ENCODE measurements at places on chromosomes 12 and 14. TPM values are rescaled to one million over a fixed set of nuclear protein-coding genes. Genes with fewer than 3 reads are reported as not detected.

KRT2 gene
- not detected for total RNA-seq

KRT79 gene
- 1.0 TPM for total RNA-seq

PLEKHG3 gene
- 23.5 TPM for total RNA-seq

RTL1 gene
- total RNA-seq, result 0.07 TPM

DNA sequence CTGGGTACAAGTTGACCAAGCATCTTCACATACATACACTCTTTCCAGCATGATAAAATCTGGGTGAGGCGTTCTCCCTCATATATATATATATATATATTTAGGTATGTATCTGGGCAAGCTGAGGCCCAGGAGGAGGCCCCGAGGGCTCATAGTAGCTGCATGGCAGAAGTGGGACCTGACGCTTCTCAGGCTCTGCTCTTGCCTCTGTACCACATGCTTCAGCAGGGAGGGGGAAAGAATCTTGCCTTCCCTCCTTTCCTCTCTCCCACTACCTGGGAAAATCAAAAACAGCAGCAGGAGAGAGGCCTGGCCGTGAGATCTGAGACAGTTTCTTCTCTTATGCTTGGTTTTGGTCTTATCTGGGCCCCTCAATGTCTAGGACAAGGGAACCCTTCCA, 9.2 kb downstream of the PPP1R1A start:
- DNase-seq, result no peak

DNA sequence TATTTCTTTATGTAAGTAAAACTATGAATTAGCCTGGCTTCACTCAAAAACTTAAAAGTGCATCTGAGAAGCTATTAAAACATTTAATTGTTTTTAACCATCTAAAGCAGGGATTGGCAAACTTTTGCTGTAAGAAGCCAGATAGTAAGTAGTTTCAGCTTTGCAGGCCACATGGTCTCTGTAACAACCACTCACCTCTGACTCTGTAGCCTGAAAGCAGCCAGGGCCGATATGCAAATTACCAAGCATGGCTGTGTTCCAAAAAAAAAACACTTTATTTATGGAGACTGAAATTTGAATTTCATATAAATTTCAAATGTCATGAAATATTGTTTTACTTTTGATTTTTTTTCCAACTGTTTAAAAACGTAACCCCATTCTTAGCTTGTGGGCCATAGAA, 95.3 kb downstream of the CIT start:
- no peak for DNase-seq

GRCh38 chr14:59699442-59699841, 122.8 kb upstream of the CCDC175 start:
- no peak for DNase-seq

DNA sequence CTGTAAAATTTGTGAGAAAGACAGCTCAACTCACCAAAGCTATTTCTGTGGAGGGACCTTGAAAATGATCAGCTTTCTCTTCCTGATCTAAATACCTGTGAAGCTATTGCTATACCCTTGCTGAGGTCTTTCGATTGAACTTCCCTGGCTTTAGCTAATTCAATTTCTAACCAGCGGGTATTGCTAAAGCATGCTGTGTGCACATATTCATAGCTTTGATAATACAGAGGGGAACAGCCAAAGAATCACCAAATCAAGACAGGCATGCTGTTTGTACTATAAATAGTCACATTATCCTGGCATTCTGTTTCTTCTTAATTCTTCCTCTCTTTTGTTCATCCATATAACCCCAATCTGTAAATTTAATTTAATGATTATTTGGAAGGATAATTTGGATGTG, 233.0 kb downstream of the LRFN5 start:
- no peak for DNase-seq

All from HT1080 (cell line).